ENCODE measurements at places on chromosomes 1 and 21. TPM values are rescaled to one million over a fixed set of nuclear protein-coding genes. Genes with fewer than 3 reads are reported as not detected.

GPR37L1 gene
- under 0.01 TPM for total RNA-seq

DNA sequence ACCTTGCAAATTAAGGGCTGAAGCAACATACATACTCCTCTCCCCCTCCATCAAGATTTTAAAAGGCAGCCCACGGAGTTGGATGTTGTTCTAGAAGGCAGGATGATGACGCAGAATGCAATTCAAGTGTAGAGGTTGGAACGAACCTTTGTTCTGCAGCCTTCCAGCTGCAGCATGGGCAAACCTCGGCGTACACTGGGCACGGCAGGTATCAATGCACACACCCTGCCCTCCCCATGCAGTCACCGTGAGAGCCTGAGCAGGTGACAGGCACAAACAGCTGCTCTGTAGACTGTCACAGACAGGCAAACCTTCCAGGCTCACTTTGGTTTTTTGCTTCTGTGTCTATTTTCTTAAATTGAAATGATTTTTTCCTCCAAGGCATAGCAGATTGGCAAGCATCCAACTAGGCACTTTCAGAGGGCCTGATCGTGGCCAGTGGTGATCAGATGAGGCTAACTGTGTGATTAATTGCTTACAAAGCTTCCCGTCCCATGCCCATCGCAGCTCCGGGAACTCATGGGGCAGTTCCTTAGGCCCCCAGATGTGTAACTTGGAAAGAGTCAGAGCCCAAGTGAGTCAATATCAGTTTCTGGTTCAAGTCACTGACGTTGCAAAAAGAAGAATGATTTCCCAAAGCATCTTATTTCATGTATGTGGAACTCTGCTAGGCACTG is 82.3 kb downstream of the ITPKB start:
- DNase-seq, result no peak
- no peaks in the 10 kb centered on the region for H3K27me3 ChIP-seq
- peak overlapping the region; percentile 5 for H3K4me3 ChIP-seq
- H3K27ac ChIP-seq, result peak overlapping the region; percentile 72

GRCh38 chr1:79353224-79353623 is 346.7 kb upstream of the ADGRL4 start:
- no peaks in the 10 kb centered on the region for H3K36me3 ChIP-seq
- H3K27ac ChIP-seq, result no peak overlapping the region
- no peak overlapping the region for H3K4me3 ChIP-seq

TMEM54 gene
- total RNA-seq, result 2.2 TPM

SPRR3 gene
- 0.28 TPM for total RNA-seq

DNA sequence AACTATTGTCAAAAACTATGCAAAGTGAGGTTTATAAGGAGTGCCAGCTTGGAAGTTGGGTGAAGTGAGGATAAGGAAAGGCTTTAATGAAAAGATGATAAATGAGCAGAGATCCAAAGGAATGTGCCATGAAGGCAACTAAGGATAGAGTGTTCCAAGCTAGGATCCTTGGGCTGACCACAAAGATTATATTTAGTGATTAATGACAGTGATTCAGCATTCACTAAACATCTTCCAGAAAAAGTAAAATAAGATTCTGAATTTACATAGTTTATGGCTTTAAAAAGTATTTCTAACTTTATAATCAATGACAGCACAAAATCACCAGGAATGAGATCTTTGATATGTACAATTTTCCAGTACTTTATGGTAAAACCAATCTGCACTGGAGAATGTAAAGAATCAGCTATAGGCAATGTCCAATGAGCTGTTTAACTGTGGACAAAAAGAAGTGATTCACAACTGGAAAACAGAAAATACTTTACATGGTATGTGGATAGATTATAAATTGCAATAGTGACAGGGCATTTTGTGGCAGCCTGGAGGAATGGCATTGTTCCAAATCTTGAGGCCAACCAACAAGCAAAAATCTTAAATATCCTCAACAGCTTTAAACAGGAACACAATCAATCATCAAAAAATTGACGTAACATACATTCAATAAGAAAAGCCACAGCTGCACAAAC is 91.2 kb upstream of the KCTD3 start:
- H3K27me3 ChIP-seq, result no peaks in the 10 kb centered on the region
- no peak overlapping the region for H3K4me3 ChIP-seq
- H3K36me3 ChIP-seq, result no peaks in the 10 kb centered on the region
- no peaks in the 10 kb centered on the region for H3K4me1 ChIP-seq

GRCh38 chr1:46300673-46301405 is 2.6 kb downstream of the LRRC41 start:
- H3K27me3 ChIP-seq, result no peaks in the 10 kb centered on the region
- peak overlapping the region; percentile 97 for H3K4me3 ChIP-seq
- H3K27ac ChIP-seq, result peak overlapping the region; percentile 30
- peak; percentile 15 for DNase-seq
- peaks cover 23% of the 10 kb centered on the region for H3K4me1 ChIP-seq
- peaks cover 13% of the 10 kb centered on the region for H3K36me3 ChIP-seq

CA6 gene
- total RNA-seq, result 1.5 TPM

GRCh38 chr1:92774407-92774806 is 10.5 kb downstream of the EVI5 start:
- H3K36me3 ChIP-seq, result no peaks in the 10 kb centered on the region
- no peak overlapping the region for H3K4me3 ChIP-seq
- no peaks in the 10 kb centered on the region for H3K27me3 ChIP-seq
- H3K27ac ChIP-seq, result no peak overlapping the region
- no peaks in the 10 kb centered on the region for H3K4me1 ChIP-seq

RAB7B gene
- 8.6 TPM for total RNA-seq

RXFP4 gene
- total RNA-seq, result not detected

DNA sequence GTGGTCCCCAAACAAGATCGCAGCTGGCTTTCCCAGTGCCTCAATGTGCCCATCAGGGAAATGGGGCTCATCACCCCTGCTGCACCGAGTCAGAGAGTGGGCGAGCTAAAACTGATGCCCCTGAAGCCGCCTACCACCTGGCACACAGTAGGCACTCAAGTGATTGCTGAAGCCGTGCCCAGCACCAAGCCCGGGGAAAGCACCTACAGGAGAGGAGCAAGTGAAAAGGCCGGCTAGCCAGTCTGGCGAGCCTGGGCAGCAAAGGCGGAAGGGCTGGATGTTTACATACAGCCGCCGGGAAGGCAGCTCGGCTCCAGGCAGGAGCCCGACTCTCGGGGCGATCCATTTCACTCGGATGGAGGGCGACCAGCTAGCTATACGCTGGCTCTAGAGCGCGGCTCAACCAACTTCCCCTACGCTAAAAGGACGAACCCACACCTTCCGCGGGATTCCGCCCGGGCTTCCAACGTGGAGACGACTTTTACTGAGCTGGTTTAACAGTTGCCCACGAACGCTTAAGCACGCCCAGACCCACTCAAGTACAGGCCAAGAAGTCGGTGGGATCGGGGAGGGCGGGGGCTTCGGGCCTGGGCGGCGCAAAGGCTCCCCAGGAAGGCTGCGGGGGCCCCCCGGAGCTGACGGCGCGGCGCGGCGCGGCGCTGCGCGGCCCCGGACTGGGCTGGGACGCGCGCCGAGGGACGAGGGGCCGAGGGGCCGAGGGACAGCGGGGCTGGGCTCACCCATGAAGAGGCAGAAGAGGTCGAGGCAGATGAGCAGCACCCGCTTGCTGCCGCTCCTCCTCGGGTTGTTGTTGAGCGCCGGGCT is 1.0 kb downstream of the PLPP3 start:
- H3K27me3 ChIP-seq, result no peaks in the 10 kb centered on the region
- peak overlapping the region; percentile 85 for H3K27ac ChIP-seq
- H3K4me3 ChIP-seq, result peak overlapping the region; percentile 79
- no peaks in the 10 kb centered on the region for H3K36me3 ChIP-seq
- DNase-seq, result peak; percentile 56
- H3K4me1 ChIP-seq, result peaks cover 19% of the 10 kb centered on the region

- H3K4me1 ChIP-seq, result no peaks in the 10 kb centered on the region
- H3K27ac ChIP-seq, result no peak overlapping the region
- H3K4me3 ChIP-seq, result no peak overlapping the region
- no peaks in the 10 kb centered on the region for H3K36me3 ChIP-seq
These were observed 177.1 kb downstream of the GPATCH2 start for GRCh38 chr1:217453816-217454215.

GRCh38 chr21:41092312-41092711 is 75.6 kb upstream of the BACE2 start:
- H3K27me3 ChIP-seq, result no peaks in the 10 kb centered on the region
- H3K36me3 ChIP-seq, result no peaks in the 10 kb centered on the region
- H3K4me3 ChIP-seq, result no peak overlapping the region
- H3K4me1 ChIP-seq, result no peaks in the 10 kb centered on the region

- no peaks in the 10 kb centered on the region for H3K36me3 ChIP-seq
- no peaks in the 10 kb centered on the region for H3K27me3 ChIP-seq
- no peak for DNase-seq
- no peak overlapping the region for H3K27ac ChIP-seq
- H3K4me1 ChIP-seq, result no peaks in the 10 kb centered on the region
These were observed 483.3 kb downstream of the TTLL7 start for GRCh38 chr1:83515578-83516154.

GRCh38 chr1:7265771-7266371 is 480.6 kb downstream of the CAMTA1 start:
- no peaks in the 10 kb centered on the region for H3K27me3 ChIP-seq
- peak; percentile 3 for DNase-seq
- no peaks in the 10 kb centered on the region for H3K4me1 ChIP-seq
- no peak overlapping the region for H3K27ac ChIP-seq
- no peaks in the 10 kb centered on the region for H3K36me3 ChIP-seq
- H3K4me3 ChIP-seq, result no peak overlapping the region

MTARC1 gene
- 1.8 TPM for total RNA-seq

- no peak for DNase-seq
- no peaks in the 10 kb centered on the region for H3K36me3 ChIP-seq
- H3K27ac ChIP-seq, result no peak overlapping the region
- H3K4me3 ChIP-seq, result no peak overlapping the region
These were observed 32.8 kb downstream of the MTARC1 start for GRCh38 chr1:220819467-220820026.

OR2L5 gene
- total RNA-seq, result 0.05 TPM

ELAVL4 gene
- total RNA-seq, result 2.1 TPM

GRCh38 chr21:36499578-36500471 is 19.9 kb upstream of the CLDN14 start:
- H3K4me1 ChIP-seq, result no peaks in the 10 kb centered on the region
- H3K36me3 ChIP-seq, result no peaks in the 10 kb centered on the region
- H3K27me3 ChIP-seq, result no peaks in the 10 kb centered on the region
- DNase-seq, result no peak

WNT3A gene
- total RNA-seq, result not detected

Measured in thymus (tissue), 14 donors.